Upper lobe of right lung (tissue), 1 donor: ENCODE measurements at places on chromosomes 5 and 9. TPM values are rescaled to one million over a fixed set of nuclear protein-coding genes. Genes with fewer than 3 reads are reported as not detected.

DNA sequence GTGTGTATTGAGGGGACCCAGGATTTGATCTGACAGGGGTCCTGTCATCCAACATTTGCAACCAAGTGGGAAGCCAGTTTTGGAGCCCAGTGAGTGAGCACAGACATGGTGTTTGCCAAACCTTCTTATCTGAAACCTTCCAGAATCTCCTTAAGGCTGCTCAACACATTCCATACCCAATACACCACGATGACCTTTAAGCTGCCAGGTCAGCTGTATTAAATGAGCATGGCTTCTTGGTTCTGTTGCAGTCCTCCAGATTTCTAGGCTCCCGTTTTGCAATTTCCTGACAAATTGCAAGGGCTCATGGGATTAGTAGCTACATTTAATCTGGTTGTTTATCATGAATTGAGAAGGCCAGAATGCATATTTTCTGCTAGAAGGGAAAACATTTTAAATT lies 124.2 kb upstream of the ATP10B start:
- H3K4me1 ChIP-seq = no peaks in the 10 kb centered on the region
- H3K27ac ChIP-seq = no peak overlapping the region
- H3K27me3 ChIP-seq = no peaks in the 10 kb centered on the region
- H3K4me3 ChIP-seq = no peak overlapping the region
- no peak for DNase-seq

- no peak overlapping the region for H3K4me3 ChIP-seq
- no peaks in the 10 kb centered on the region for H3K27me3 ChIP-seq
- H3K4me1 ChIP-seq = no peaks in the 10 kb centered on the region
- H3K27ac ChIP-seq = no peak overlapping the region
Measured at GRCh38 chr5:145218019-145218418, 617.1 kb downstream of the PRELID2 start.

DNA sequence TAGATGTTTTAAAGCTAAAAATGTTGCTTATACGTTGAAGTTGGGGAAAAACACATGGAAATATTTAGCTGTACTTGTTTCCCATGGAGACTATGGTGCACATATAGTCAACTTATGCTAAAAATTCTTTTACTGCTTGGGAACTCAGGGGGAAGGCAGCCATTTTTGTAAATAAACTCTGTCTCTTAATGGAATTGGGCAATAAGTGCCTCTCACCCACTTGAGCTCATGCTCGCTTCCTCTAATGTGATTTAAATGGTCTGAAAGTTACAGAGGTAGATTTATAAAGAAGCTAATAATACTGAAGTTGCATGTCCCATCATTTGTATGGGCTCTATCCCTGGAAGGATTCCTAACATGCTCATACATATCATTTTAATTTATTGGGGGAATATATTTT lies 523.8 kb downstream of the RASEF start:
- H3K36me3 ChIP-seq = no peaks in the 10 kb centered on the region
- H3K27ac ChIP-seq = no peak overlapping the region
- no peaks in the 10 kb centered on the region for H3K4me1 ChIP-seq
- H3K27me3 ChIP-seq = no peaks in the 10 kb centered on the region
- H3K4me3 ChIP-seq = no peak overlapping the region
- DNase-seq = no peak

DNA sequence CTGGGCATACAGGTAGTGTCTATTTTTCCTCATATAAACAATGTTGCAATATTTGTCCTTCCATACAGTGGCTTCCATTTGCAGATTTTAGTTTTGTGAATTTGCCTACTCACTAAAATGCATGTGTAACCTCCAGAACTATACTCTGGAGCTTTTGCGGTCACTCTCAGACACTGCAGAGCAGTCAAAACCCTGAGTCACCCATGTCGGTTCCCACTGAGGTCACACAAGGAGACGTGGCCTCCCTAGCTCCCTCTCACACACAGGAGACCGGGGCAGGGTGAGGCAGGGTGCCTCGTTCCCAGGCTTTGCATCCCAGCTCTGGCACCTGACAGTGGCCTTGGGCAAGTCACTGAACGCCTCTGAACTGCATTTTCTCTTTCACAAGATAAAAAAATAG lies 55.5 kb upstream of the ZNF354A start:
- no peaks in the 10 kb centered on the region for H3K4me1 ChIP-seq
- no peaks in the 10 kb centered on the region for H3K36me3 ChIP-seq
- H3K4me3 ChIP-seq = no peak overlapping the region
- no peak overlapping the region for H3K27ac ChIP-seq
- H3K27me3 ChIP-seq = no peaks in the 10 kb centered on the region
- peak; percentile 20 for DNase-seq

- DNase-seq = no peak
- peaks cover 18% of the 10 kb centered on the region for H3K4me1 ChIP-seq
- H3K27me3 ChIP-seq = peaks cover 5% of the 10 kb centered on the region
- peaks cover 4% of the 10 kb centered on the region for H3K36me3 ChIP-seq
- no peak overlapping the region for H3K27ac ChIP-seq
- peak overlapping the region; percentile 33 for H3K4me3 ChIP-seq
Measured at GRCh38 chr5:141484310-141484640, 555 bp upstream of the PCDHGC4 start.

GRCh38 chr9:92602413-92602812 lies 66.6 kb upstream of the ECM2 start:
- no peak overlapping the region for H3K27ac ChIP-seq
- H3K4me3 ChIP-seq = no peak overlapping the region
- H3K4me1 ChIP-seq = peaks cover 21% of the 10 kb centered on the region

GRCh38 chr5:125375143-125375542 lies 628.7 kb upstream of the ZNF608 start:
- H3K4me3 ChIP-seq = no peak overlapping the region
- no peaks in the 10 kb centered on the region for H3K27me3 ChIP-seq
- H3K4me1 ChIP-seq = no peaks in the 10 kb centered on the region
- DNase-seq = no peak
- no peaks in the 10 kb centered on the region for H3K36me3 ChIP-seq

GRCh38 chr5:128228521-128228920 lies 145.0 kb downstream of the SLC12A2 start:
- H3K4me1 ChIP-seq = no peaks in the 10 kb centered on the region
- H3K27me3 ChIP-seq = no peaks in the 10 kb centered on the region
- no peak for DNase-seq
- H3K36me3 ChIP-seq = no peaks in the 10 kb centered on the region
- no peak overlapping the region for H3K27ac ChIP-seq

Gene EQTN
- not detected for total RNA-seq

Gene SCGB3A2
- total RNA-seq = 186 TPM

Gene RABGAP1
- total RNA-seq = 58.6 TPM

Gene TMEM252
- not detected for total RNA-seq
